ENCODE measurements at places on chromosomes 13 and 19.

DNA sequence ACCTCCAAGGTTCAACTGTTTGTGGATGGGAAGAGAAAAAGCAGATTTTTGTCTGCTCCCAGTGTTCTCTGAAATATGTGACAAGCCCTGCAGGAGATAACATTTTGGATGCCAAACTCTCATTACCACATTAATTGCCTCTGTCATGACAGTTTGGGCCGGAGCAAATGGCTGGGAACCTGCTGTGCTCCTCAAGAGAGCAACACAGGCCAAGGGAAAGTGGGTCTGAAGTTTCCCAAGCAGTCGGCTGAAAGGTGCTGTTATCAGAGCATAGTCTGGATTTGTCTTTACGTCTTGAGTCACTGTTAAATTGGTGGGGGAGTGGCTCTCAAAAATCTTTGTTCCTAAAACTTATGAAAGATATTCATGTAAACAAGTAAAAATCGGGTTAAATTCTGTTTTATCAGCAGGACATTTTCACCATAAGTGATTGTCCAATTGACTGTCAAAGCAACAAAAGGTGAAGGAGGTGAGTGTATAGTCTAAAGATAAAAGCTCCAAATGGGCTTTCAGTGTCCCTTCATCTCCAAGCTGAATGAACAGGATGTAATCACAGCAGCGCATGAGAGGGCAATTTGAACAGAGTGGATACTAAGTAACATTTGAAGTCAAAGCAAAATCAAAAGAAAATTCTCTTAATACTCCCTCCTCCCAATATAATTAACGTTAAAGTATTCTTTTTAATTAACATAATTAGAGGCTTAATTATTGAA is 844.8 kb downstream of the PCDH17 start:
- DNase-seq, result peak; percentile 14

DNA sequence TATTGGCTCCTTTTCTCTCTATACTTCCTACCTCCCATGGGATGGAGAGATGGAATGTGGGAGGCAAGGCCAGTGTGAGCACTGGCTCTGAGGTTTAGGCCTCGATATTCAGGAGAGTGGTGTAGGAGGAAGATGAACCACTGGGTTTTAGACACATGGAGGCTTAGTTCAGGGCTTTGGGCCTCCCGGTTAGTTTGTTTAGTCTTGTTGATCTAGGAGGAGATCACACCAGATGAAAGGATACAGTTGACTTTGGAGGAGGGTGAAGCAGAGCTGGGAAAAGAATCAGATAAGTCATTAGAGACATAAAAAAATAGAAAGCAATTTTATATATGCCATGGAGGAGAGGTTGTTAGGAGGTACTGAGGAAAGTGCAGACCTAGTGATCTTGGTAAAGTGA is 30.9 kb downstream of the RNASEH2B start:
- DNase-seq, result peak; percentile 13

- no peak for DNase-seq
These were observed 15.0 kb upstream of the CLN5 start for GRCh38 chr13:76976929-76977328.

- no peak for DNase-seq
These were observed 63.4 kb downstream of the SLAIN1 start for GRCh38 chr13:77760893-77761292.

Data from DMS153 (cell line).